Putamen (tissue), 1 donor: ENCODE measurements at places on chromosomes 5 and 9.
A peak's percentile ranks its signal among the peaks of the same experiment; 100 is the strongest.

- DNase-seq, result no peak
Observed at GRCh38 chr9:31188496-31188895, 1195.9 kb upstream of the ACO1 start.

- DNase-seq, result no peak
Observed at GRCh38 chr9:10396615-10397014, 216.2 kb downstream of the PTPRD start.

- DNase-seq, result peak; percentile 43
Observed at GRCh38 chr9:109520475-109521132, 22.5 kb upstream of the PTPN3 start.

DNA sequence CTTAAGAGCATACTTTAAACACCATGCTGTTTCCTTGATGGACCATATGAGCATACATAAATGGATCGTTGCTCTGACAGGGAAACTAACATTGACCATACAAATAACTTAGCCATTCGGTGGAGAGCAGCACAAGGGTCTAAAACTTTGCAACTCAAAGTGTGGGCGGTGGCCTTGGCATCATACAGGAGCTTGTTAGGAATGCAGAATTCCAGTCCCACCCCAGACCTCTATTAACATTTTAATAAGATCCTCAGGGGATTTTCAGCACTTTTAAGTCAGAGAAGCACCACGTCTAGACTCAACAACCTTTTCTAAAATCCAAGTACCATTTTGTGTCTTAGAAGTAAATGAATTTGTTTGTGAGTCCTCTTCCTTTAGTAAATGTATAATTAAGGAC lies 260.9 kb downstream of the EBF1 start:
- DNase-seq, result no peak

DNA sequence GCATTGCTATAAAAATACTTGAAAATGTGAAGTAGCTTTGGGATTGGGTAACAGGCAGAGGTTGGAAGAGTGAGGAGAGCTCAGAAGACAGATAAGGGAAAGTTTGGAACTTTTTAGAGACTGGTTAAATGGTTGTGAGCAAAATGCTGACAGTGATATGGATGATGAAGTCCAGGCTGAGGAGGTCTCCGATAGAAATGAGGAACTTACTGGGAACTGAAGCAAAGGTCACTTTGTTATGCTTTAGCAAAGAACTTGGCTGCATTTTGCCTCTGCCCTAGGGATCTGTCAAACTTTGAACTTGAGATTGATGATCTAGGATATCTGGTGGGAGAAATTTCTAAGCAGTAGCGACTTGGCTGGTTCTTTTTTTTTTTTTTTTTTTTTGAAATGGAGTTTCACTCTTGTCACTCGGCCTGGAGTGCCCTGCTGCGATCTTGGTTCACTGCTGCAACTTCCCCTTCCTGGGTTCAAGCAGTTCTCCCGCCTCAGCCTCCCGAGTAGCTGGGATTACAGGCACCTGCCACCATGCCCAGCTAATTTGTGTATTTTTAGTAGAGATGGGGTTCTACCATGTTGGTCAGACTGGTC lies 998.9 kb downstream of the TLE1 start:
- DNase-seq, result no peak

DNA sequence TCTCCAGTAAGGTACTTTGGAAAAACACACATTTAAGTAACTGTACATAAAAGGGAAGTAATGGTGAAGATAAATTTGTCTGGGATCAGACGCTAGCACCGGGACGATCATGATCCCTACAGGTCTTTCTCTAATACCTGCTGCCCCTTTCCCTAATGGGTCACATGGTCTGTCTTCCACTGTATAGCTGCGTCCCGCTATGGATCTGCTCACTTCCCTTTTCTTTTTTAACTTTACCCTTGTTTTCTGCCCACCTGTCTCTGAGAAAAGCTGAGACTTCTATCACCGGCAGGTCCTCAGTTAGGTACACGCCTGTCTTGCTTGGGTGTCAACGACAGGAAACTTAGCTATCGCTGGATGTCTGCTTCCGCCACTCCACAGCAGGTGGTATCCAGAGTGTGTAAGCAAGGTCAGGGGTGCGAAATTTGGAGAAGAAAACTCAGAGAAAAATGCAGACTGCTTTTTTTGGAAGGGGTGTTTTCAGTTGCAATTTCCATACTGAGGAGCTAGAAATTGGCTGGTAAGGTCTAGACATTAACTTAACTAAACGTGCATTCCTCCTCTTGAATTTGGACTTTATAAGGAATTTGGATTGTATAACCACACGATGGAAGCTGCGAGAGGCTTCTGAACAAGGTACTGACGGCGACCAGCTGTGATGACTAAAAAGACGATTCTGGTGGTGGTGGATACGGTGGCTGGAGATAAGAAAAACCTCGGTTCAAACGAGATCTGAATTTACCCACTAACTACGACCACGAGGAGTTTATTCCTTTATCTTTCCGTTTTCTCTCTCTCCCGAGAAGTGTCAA lies 1.1 kb upstream of the ICE1 start:
- DNase-seq, result peak; percentile 24

- no peak for DNase-seq
Observed at GRCh38 chr9:129983891-129984290, 59.1 kb downstream of the FNBP1 start.

DNA sequence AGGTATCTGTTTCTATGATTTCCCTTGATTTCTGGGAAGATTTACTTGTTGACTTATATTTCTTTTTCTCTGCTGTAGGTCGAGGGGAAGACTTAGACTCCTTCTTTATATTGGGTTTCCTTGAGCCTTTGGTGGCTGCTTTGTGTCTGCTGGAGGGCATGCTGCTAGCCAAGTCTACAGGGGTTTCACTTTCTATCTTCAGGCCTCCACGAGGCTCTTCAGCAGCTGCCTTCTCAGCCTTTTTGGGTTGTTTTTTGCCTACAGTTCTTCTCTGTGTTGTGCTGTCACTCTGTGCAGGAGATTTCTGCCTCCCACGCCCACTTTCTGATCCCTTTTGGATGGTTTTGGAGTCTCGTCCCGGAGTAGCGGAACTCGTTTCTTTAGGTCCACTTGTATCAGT lies 23.2 kb downstream of the LEAP2 start:
- DNase-seq, result no peak

DNA sequence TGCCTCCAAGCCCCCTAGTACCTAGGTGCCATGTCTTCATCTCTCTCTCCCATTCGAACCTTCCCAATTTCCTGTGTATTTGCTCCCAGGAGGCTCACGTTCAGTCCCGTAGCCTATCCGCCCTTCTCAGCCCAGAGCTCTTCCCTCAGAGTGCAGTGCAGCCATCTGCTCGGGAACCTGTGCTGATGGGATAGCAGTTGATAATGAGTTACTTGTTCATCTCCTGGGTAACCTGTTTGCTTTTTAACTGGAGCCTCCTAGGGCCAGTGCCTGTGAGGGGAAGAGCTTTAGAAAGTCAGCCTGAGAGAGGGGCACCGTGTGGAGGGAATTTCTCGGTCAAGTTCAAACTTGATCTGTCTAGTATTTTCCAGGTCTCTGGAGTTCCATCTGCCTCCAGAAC lies 229.8 kb upstream of the IL12B start:
- DNase-seq, result no peak

- no peak for DNase-seq
Observed at GRCh38 chr5:173065155-173065554, 9.0 kb downstream of the CREBRF start.

- no peak for DNase-seq
Observed at GRCh38 chr9:126985870-126986498, 71.4 kb downstream of the RALGPS1 start.

DNA sequence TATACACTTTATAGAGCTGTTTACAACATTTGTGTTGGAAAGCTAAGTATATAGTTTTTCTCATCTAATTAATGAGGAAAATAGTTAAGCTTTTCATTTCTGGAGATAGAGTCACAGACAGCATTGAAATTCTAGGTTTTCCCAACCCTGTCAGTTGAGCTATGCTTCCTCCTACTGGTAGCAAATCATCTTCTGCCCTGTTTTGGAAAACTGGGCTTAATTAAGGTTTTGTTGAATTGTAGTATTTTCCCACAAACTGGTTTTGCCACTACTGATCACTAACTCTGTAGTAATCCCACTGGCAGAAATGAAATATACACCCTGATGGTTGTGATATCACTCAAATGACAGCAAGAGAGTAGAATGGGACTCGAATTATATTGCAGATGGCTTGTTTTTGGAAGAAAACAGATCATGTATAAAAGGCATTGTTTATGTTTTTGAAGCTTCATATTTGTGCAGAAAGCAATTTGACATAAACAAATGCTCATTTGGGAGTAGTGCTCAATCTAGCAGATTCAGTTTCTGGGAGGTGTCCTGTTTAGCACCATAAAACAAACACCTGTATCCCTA lies 46.6 kb downstream of the CD180 start:
- DNase-seq, result no peak

GRCh38 chr9:117763314-117763713 lies 59.1 kb downstream of the TLR4 start:
- DNase-seq, result peak; percentile 80

DNA sequence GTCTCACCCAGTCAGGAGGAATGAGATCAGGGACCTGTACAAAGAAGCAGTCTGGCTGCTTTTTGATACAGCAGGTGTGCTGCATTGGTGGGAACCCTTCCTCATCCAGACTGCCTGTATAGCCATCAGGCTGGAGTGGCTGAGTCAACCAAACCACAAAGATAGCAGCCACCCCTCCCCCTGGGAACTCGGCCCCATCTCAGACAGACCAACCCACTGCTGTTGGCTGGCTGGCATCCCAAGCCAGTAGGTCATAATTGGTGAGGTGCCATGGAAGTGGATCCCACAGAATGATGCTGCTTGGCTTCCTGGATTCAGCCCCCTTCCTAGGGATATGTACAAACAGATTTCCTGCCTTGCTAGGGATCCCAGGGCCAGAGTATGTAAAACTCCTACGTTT lies 60.9 kb downstream of the YTHDC2 start:
- no peak for DNase-seq

DNA sequence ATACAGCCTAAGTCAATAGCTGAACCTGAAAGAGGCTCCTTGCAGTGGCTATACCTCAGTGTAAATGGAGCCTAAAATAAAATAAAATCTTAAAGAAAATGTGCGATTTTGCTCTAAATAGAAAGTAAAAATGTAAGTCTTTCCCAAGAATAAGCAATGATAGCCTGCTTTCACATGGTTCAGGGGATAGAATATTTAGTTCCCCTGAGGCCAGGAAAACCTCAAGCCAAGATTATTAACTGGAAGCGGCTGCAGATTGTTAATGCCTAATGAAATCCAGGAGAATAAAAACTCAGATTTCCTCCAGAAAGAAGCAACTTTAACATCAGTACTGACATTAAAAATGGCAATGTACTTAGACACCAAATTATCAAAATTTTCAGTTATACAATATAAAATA lies 463.7 kb downstream of the CYLC2 start:
- DNase-seq, result no peak

DNA sequence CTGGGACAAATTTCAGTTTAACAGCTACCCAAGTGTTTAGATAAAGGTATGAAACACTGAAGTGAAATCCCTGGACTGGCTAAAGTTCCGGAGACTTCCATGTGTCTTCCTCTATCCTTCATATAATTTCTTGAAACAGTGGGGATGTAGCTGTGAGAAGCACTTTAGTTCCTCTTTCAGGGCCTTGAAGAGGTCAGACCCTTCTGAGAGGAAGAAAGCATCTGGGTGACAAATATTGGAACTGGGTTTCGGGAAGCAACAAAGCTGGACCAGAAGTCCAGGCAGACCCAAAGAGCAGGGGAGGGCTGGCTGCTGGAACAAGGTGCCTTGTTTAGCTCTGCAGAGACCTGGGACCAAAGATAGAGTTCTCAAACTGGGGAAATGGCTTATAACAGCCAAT lies 75.4 kb upstream of the ZFAND5 start:
- peak; percentile 23 for DNase-seq

DNA sequence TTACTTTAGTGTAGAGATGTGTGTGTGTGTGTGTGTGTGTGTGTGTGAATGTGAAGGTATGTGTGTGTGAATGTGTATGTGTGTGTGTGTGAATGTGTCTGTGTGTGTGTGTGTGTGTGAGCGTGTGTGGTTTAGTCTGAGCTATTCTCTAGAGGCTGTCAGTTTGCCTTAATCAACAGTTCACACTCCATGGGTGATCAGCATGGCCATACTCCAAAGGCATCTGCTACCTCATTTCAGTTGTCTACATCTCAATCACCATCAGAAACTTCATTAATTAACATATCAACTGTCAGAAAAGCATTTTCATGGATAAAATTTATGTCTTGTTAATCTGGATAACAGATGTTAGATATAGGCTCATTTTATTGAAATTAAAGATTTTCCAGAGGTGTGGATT lies 103.1 kb upstream of the PTPN3 start:
- DNase-seq, result no peak

- DNase-seq, result no peak
Observed at GRCh38 chr5:13731121-13731628, 213.3 kb downstream of the DNAH5 start.

- DNase-seq, result no peak
Observed at GRCh38 chr5:170681013-170681433, 102.5 kb upstream of the GABRP start.

DNA sequence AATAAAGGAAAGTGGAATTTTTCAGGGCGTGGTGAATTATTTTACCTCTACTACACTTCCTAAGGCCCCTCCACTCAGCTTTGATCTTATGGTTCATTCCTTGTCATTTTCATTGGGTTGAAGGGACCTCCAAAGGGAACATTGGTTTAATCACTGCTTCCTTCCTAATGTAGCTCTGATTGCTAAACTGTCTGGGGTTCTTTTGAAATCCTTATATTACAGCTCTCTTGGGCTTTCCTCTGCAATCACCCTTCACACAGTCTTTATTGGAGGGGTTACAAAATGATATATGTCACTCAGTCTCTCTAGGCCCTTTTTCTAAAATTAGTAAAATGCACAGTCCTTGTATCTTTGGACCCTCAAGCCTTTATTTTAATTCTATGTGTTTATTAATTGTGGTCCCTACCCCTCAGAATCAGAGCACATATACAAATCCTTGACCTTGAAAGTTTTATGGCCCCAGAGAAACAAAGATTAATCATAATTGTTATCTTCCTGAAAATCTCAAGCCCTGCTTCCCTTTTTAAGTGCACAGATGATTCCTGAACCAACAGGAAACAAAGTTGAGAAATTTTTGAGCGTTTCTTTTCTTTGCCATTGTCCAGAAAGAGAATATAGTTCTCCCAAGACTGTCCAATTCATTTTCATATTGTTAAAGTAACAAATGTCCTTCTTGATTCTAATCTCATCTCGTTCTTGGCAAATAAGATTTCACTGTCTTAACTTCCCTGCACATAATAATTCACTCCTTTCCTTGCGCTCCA lies 330.0 kb downstream of the ARRDC3 start:
- DNase-seq, result no peak

- no peak for DNase-seq
Observed at GRCh38 chr9:35481347-35481975, 8.4 kb upstream of the RUSC2 start.

DNA sequence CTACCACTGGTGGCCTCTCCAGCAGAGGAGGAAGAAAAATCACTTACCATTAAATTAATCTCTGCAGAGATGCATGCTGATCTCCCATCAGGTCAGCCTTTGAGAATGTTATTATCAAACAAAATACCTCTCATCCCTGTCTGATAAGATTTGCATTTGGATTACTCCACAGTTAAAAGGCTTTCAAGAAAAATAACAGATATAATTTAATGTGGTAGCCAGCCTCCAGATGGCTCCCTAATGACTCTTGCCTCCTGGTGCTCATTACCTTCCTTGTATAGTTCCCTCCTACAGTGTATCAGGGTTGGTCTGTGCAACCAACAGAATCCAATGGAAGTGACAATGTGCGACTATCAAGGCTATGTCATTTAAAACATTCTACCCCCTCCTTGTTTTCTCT lies 63.6 kb upstream of the TNPO1 start:
- DNase-seq, result no peak
